Brain pericyte (primary cell): ENCODE measurements at places on chromosomes 4 and X.
A peak's percentile ranks its signal among the peaks of the same experiment; 100 is the strongest.

DNA sequence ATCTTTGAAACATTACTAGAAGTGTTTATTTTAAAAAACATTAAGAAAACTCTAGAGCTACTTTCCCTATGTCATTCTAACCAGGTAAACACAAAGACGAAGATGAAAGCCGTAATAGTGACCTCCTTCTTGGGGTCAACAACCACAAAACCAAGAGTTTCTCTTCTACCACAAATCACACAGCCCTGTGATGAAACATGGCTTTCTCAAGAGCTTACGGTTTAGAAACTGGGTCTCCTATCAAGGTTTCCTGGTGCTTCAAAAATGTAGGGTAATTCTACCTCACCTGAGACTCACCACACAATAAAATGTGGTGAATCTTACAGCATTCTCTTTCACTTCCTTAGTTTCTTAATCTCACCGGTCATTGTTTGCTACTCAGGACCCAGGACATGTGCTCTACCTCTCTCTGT lies 50.9 kb downstream of the CORIN start:
- no peak for DNase-seq

- no peak for DNase-seq
Observed at GRCh38 chr4:188145601-188146000, 6.4 kb downstream of the TRIML1 start.

DNA sequence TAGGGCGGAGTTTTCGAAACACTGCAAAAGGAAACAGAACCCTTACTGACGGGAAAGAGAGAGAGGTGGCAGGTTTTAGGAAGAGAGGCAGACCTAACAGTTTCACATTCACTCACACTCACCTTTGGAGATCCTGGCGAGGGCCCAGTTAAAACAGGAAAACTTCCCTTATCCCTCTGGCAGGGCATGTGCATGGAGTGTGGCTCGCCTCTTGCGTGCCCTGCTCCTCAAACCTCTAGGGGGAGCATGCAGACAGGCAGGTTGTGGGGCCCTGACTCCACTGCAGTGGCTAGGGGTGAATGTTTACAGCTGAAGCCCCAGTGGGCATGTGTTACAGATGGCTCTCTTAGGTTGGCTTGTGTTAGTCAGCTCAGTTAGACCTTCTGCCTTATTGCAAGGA lies 451.5 kb downstream of the UBE2NL start:
- no peak for DNase-seq

- DNase-seq = no peak
Observed at GRCh38 chrX:134580907-134581306, 77.4 kb downstream of the PLAC1 start.

GRCh38 chr4:122531514-122531913 lies 75.0 kb upstream of the IL2 start:
- no peak for DNase-seq

GRCh38 chr4:101393256-101393655 lies 45.9 kb upstream of the PPP3CA start:
- DNase-seq = no peak

- DNase-seq = no peak
Observed at GRCh38 chr4:109029987-109030386, 267.1 kb upstream of the ETNPPL start.

DNA sequence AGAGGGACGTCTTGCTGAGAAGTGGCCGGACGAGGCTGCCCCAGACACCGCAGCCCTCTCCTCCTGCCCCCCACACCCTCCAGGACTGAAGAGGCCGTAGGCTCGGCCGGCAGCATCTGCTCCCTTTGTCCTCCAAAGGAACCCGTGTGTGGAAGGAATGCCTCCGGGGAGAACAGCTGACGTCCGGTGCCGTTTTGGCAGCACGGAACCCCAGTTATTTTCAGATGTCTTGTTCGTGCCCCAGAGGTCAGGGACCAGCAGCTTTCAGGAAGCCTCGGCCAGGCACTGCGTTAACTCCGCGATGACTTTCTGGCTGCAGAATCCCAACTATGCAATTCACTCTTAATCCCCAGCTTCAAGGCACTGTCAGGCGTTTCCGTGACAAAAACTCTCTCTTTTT lies 10.9 kb upstream of the PPP2R3B start:
- DNase-seq = no peak

DNA sequence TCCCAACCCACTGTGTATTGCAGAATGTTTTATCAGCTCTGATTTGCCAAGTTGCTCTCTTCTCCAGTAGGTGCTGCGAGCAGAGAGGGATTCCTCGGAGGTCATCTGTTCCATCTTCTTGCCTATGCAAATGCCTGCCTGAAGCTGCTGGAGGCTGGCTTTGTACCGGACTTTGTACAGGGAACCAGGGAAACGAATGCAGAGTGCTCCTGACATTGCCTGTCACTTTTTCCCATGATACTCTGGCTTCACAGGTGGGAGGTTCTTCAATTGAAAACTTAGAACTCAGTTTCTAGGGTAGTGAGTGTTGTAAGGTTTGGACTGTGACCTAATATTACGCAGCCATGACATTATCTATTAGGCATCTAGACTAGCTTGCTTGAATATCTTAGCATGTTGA lies 24.9 kb downstream of the AR start:
- DNase-seq = no peak

GRCh38 chr4:88765729-88766128 lies 68.1 kb upstream of the NAP1L5 start:
- no peak for DNase-seq

GRCh38 chrX:39550795-39551361 lies 546.9 kb downstream of the BCOR start:
- DNase-seq = no peak

DNA sequence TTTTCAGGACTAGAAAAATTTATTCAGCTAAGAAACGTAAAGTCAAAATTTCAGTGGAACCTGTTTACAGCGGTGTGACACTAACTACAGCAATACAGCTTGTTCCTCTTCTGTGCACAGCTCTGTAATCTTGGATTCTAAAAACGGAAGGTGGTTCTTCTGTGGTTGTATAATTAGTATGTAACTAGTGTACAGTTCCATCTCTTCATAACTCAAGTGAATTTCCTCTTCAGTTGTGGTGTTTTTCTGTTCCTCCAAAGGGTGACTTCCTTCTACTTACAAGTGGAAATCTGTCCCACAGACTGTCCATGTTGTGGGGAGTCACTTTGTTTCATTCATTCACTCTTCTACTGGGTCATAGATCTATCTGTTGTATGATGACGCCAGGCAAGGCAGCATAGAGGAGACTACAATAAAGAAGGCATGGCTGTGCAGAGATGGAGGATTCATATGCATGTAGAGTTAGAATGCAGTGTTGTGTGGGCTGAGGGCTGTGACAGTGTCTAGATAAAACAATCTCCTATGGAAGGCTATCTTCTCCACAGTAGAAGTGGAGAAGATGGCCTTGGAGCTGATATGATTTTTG lies 5.4 kb downstream of the DAPP1 start:
- DNase-seq = no peak

- DNase-seq = no peak
Observed at GRCh38 chr4:73788411-73788810, 48.0 kb downstream of the CXCL8 start.

DNA sequence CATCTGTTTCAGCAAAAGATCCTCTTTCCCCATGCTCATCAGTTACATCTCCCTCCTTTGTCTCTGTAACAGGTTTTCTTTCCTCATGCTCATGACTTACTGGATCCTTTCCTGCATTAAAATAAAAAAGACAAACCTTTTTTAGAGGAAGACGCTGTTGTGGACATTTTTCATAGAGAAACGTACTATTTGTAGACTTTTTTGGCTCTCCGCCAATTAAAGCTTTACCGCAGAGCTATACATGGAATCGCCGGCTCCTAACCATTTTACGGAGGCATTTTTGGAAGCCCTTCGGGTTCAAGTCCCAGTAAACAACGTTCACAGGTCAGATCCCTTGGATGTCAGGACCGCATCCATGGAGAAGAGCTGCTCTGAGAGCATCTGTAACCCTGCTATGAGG lies 1.3 kb downstream of the FAM9C start:
- no peak for DNase-seq

- no peak for DNase-seq
Observed at GRCh38 chrX:56281789-56282188, 49.6 kb downstream of the KLF8 start.

- DNase-seq = no peak
Observed at GRCh38 chr4:1523907-1524636, 117.8 kb upstream of the NKX1-1 start.

DNA sequence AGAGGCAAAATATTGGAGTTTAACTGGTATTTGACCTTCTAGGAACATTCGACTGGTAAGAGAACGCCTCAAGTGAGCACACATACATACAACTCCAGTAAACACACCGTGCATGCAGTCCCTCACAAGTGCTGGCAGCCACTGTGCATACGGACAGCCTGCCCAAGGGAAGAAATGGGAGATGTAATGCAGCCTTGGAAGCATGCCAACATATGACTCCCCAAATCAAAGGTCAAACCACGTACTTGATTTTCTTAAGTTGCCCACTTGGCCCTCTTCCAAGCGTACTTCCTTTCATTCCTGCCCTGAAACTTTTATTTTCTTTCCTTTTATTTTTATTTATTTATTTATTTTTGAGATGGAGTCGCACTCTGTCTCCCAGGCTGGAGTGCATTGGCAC lies 206.6 kb downstream of the SPRY1 start:
- peak; percentile 25 for DNase-seq

GRCh38 chrX:49850028-49850427 lies 20.9 kb downstream of the PAGE4 start:
- DNase-seq = no peak

GRCh38 chr4:92519727-92520126 lies 216.0 kb downstream of the GRID2 start:
- no peak for DNase-seq

DNA sequence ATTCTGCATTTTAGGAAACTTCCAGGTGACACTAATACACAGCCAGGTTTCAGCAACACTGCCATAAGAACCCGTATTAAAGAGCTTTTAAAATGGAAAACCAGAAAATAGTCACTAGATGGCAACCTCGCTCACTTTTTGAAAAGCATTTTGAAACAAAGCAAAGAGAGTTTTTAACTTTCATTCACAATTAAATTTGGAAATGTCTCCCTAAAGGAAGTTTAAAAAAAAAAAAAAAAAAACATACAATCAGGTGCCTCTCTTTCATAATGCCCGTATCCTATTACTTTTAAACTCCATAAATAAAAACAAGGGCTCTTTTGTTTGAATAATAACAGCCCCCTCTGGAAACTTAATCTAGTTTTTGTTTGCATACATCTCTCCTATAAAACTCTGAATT lies 20.3 kb downstream of the MEPE start:
- no peak for DNase-seq

- DNase-seq = no peak
Observed at GRCh38 chr4:7763788-7764187, 175.9 kb downstream of the AFAP1 start.

- DNase-seq = no peak
Observed at GRCh38 chr4:176038789-176039188, 26.9 kb upstream of the WDR17 start.

DNA sequence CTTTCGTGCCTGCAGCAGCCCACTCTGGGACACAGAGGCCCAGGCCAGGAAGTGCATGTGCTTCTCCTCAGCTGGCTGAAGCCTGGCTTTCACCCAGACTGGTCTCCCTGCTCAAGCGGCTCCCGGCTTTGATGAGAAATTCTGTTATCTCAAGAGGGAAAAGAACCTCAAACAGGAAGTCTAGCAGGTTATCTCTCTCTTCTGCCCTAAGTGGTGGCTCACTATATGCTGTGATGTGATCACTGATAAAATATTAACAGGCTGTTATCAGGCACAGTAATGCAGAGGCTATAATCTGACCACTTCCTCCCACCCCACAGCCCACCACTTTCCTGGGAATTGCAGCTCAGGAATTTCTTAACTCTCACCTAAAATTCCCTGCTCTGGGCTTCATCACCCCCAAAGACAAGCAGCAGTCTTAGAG lies 13.3 kb downstream of the CLDN2 start:
- no peak for DNase-seq

DNA sequence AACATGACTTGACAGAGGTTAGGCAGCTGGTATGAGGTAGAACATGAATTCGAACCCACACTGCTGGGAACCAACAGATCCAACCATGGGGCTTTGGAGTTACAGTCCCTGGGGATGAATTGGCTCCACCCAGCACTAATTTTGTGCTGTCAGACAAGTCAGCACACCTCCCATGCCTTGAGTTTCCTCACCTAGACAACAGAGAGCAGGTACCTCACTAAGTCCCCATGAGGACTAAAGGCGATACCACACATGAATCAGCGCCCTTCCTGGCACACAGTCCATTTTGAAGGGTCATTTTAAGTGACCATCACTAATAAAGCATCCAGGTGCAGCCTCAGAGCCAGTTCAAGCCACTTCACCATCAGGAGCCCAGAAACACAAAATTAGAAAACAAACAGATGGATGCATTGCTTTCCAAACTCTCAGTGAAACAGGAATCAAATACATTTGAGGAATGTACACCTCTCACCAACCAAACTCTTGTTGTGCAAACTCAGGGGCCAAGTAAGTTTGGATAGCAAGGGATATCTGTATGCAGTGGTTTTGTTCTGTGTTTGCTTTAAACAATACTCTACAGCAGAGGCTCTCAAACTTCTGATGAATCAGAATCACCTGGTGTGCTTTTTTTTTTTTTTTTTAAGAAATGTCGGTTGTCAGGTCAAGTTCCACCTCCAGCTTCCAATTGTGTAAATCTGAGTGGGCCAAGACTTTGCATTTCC lies 10.1 kb downstream of the IDS start:
- DNase-seq = no peak

DNA sequence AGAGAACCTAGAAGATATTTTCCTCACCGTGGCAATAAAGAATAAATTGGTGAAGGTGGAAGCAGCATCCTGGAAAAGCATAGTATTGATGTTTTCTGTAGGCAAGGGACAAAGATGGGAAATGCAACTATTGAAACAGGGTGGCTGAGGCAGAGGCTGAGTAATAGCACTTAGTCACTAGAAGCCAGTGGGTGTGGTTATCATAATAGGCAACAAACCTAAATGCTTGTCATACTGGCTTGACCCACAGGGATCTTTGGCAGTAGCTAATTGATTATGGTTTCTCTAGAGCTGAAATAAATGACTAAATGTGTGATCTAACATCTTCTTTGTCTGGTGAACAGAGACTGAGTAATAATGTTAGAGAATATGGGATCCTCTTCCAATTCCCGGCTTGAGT lies 353.6 kb upstream of the RPS6KA3 start:
- DNase-seq = no peak

DNA sequence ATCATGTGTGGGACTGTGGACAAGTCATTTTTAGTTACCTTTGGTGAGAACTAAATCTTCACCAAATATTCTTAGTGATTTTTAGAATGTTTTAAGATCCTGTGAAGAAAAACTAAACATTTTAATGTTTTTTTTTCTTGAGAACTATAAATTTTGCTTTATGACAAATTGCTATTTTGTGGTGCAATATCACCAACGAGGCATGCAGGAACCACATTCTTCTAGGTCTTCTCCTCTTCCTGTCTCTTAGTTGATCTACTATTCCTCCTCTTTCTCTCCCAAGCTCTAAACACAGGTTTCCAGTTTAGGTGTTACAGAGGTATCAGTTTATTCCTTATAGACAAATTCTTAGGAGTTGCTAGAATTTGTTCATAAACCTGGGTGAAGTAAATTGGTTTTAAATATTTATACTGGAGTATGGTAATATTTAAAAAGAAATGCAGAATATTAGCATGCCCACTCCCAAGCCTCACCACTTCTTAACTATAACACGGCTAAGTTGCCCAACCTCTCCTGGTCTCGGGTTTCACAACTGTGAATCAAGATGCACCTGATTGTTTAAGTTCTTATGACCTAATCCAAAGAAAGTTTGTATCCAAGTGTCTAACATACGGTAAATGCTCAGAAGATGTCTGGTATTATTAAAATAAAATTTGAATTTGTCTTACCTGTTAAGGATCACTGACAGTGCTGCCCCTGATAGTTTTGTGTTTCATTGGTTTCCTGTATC lies 56.5 kb upstream of the CLNK start:
- DNase-seq = no peak

- no peak for DNase-seq
Observed at GRCh38 chr4:5019796-5020195, 538 bp upstream of the CYTL1 start.
